ENCODE measurements at places on chromosomes 1 and 21. TPM values are rescaled to one million over a fixed set of nuclear protein-coding genes. Genes with fewer than 3 reads are reported as not detected.

CTXND2 gene
- polyA plus RNA-seq = not detected

COL8A2 gene
- 6.7 TPM for polyA plus RNA-seq

KCNA3 gene
- polyA plus RNA-seq = 0.16 TPM

CLCA4 gene
- 0.24 TPM for polyA plus RNA-seq

PLEKHM2 gene
- 44.4 TPM for polyA plus RNA-seq

REN gene
- not detected for polyA plus RNA-seq

HRNR gene
- polyA plus RNA-seq = 0.07 TPM

ARTN gene
- polyA plus RNA-seq = 0.51 TPM

GRIK1 gene
- polyA plus RNA-seq = 3.4 TPM

EXTL1 gene
- polyA plus RNA-seq = 2.6 TPM

FMO1 gene
- 6.4 TPM for polyA plus RNA-seq

ATAD3C gene
- 0.49 TPM for polyA plus RNA-seq

SGIP1 gene
- polyA plus RNA-seq = 2.0 TPM

LIPI gene
- polyA plus RNA-seq = 0.12 TPM

PYCR2 gene
- polyA plus RNA-seq = 34.9 TPM

OR2L3 gene
- polyA plus RNA-seq = not detected

GREM2 gene
- polyA plus RNA-seq = 3.4 TPM

SDF4 gene
- polyA plus RNA-seq = 87.4 TPM

SPRR3 gene
- 0.27 TPM for polyA plus RNA-seq

GBP5 gene
- polyA plus RNA-seq = 6.3 TPM

CD53 gene
- polyA plus RNA-seq = 23.4 TPM

PRRX1 gene
- 174 TPM for polyA plus RNA-seq

PODN gene
- 8.7 TPM for polyA plus RNA-seq

RIMKLA gene
- polyA plus RNA-seq = 2.2 TPM

OR2T35 gene
- not detected for polyA plus RNA-seq

SMIM12 gene
- polyA plus RNA-seq = 22.6 TPM

NPR1 gene
- polyA plus RNA-seq = 18.2 TPM

VASH2 gene
- polyA plus RNA-seq = 40.6 TPM

FAAH gene
- 15.4 TPM for polyA plus RNA-seq

RIPK4 gene
- polyA plus RNA-seq = 0.46 TPM

FLAD1 gene
- 19.5 TPM for polyA plus RNA-seq

RXRG gene
- polyA plus RNA-seq = 43.2 TPM

HIVEP3 gene
- polyA plus RNA-seq = 2.7 TPM

LCE1E gene
- not detected for polyA plus RNA-seq

GBP4 gene
- polyA plus RNA-seq = 2.7 TPM

CRYBG2 gene
- polyA plus RNA-seq = 2.8 TPM

S100A11 gene
- 193 TPM for polyA plus RNA-seq

LPAR3 gene
- 1.3 TPM for polyA plus RNA-seq

C1orf74 gene
- 2.8 TPM for polyA plus RNA-seq

RHOC gene
- polyA plus RNA-seq = 270 TPM

Data from muscle of back (tissue), 13 donors.